ENCODE measurements at places on chromosomes 11 and 22. TPM values are rescaled to one million over a fixed set of nuclear protein-coding genes. Genes with fewer than 3 reads are reported as not detected.

The USP2 gene
- total RNA-seq, result 0.19 TPM

The RIBC2 gene
- 2.2 TPM for total RNA-seq

The RIN1 gene
- 1.1 TPM for total RNA-seq

The OR8G1 gene
- total RNA-seq, result not detected

The HBG2 gene
- total RNA-seq, result 5,270 TPM

Measured in thymus (tissue), 14 donors.